ENCODE measurements at places on chromosomes 1 and 21.

DNA sequence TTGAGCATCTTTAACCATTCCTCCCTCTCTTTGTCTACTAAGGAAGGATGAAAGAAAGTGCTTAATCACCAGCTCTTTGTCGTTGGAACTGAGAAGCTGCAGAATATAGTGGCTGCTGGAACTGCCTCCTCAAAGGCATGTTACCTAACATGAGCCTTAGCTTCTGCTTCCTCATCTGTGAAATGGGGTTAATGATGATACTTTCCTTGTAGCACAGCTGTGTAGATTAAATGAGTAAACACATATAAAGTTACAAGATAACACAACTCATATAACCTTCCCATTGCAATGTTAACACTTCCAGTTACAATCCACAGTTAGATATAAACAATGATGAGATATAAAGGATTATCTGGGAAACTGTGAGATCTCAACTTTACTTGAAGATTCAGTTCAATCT lies 48.4 kb upstream of the ZNF326 start:
- no peak for DNase-seq

- DNase-seq = no peak
Measured at GRCh38 chr1:215529111-215529510, 38.0 kb upstream of the KCTD3 start.

GRCh38 chr1:164673584-164674214 lies 114.7 kb downstream of the PBX1 start:
- DNase-seq = no peak

GRCh38 chr1:230231774-230232145 lies 164.7 kb downstream of the GALNT2 start:
- no peak for DNase-seq

DNA sequence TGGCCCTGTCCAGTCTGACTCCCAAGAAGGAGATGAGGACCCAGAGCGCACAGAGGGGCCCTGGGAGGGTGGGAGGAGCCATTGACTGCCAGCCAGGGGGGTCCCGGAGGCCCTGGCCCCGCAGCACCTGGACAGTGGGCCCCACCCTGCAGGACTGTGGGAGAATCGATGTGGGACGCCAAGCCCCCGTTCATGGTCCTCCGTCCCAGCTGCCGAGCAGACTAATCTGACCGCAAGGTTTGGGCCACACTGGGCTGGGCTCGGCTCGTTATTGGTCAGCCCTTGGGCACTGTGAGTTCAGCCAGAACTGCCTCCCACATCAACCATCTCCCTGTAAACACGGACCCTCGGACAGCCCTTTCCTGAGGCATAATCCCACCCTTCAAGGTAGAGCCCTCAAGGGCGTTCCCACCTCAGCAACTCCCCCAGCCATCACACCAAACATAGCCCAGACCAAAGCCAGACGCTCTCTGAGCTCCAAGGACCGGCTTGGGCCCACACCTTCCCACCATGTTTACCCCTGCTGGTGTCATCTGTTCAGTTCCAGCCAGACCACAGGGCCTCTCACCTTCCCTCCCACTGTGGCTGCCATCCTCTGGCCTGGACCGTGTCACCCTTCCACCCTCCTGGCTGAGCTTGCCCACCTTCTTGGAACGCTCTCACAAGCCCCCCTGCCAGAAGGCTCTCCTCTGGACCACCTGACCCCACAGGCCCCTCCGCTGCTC lies 16.2 kb upstream of the POFUT2 start:
- DNase-seq = no peak

DNA sequence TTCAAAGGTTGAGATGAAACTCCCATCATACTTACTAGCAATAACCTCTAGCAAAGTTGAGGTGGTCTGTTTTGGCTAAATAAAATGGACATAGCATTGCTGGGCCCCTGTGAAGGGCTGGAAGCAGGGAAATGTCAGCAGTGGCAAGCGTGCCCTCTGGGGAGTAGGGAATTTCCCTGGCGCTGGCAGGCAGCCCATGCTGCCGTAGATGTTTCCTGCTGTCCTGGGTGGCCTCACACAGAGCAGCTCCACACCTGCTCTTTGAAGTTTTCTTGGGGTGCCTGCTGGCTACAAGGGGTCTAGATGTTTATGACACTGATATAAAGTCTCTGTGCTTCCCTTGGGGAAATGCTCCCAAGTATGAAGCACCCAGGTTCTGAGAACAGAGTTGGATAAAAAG lies 30.2 kb downstream of the ADARB1 start:
- DNase-seq = no peak

DNA sequence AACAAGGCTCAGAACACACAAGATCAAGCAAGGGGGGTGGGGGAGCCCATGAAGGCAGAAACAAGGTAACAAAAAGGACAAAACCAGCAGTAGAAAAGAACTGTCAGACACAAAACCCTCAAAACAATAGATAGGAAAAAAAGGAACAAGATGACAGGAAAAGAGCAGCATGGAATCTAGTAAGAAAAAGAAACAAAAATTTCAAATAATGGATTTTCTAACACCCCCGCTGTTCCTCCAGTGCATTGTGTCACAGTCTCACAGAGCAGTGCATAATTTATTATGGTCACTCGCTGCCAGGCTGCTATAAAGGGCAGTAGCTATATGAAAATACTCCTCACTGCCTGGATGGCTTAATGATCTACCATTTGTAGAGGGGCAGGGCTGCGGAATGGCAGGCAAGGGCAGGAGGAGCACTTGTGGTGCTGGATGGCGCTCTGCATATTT lies 567.9 kb downstream of the DPYD start:
- no peak for DNase-seq

DNA sequence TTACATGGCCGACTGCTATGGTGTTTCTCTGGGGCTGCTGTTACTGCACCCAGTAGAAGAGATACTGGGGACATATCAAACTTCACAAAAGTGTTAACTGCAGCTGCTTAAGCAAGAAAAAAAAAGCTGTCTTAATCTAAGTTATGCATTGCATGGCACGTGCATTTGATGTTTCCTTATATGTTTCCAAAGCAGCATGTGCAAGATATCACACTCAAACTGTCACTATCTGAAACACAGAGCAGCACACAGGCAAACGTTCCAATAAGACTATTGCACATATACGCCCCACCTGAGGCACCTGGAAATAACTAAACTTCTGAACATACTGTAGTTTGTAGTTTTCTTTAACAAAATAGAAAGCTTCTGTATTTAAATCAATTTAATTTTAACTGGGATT lies 671.4 kb upstream of the ADGRL2 start:
- no peak for DNase-seq

Measured in caudate nucleus (tissue), 63 donors.